ENCODE measurements at places on chromosomes 1 and 21.
A peak's percentile ranks its signal among the peaks of the same experiment; 100 is the strongest.

- DNase-seq = no peak
Measured at GRCh38 chr1:44949286-44949685, 37.1 kb downstream of the EIF2B3 start.

DNA sequence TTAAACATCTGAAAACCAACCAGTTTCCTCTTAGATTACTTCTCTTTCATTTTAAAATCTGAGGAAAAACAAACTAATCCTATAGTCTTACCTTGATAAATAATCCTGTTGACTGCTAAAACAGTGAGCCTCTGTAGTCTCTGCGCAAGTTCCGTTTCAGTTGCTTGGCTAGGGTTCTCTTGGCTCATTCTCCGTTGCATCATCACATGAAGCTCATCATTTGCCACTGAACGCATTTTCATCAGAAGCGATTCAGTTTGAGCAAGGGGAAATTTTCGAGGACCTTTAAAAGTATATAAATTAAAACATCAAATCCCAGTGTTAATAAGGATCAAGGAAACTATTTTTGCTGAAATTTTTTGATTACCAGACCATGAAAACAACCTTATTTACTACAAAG, 96.7 kb upstream of the GNG4 start:
- DNase-seq = no peak

DNA sequence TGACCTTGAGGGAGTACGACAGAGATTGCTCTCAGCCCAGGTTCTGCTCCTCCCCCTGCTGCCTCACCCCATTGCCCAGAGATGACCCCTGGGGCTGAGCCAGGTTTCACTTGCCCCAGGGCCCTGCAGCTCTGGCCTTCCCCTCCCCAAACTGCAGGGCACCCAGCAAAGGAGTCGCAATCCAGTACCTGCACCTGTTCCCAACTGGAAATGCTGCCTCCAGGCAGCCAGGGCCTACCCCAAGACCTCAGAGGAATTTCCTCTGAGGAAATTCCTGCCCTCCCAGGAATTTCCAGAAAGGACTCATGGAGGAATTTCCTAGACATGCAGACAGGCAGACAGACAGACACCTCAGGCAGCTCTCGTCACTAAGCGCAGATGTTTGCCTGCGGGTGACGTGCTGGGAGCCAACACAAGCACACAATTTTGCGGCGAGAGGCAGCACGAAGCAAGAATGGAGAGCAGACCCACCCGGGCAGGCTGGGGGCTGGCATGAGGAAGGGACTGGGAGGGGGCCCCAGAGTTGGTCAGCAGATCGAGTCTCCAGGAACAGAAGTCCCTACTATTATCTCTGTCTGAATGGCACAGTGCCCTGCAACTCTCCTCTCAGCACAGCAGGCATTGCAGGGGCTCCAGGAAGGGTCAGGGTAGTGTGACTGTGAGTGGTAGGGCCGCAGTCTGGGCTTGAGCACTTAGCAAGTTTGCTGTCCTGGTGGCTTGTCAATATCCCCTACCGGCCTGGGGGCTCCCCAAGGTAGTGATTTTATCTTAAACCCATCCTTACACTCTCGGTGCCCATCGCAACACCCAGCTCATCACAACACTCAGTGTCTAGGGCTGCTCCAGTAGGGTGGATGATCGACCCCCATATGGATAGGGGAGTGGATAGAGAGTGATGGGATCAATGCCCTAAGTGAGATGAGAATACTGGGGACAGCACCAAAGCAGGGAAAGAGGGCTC, 2.9 kb upstream of the EFNA1 start:
- DNase-seq = no peak

DNA sequence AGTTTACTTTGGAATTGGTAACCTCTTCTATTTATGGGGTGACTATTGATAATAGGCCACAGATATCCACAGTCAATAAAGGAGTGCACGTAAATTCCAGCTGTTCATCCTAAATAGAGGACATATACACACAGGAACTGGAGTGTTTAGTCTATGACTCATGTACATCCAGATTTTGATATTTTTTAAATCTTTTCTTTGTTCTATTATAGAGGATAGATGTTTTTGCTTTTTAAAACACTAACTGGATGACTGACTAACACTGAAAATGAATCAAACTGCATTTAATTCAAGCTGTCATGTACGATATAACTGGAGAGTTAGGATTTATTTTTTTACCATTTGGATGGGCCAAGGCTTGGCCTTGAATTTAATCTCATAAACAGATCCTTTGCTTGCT, 45.9 kb downstream of the RGL1 start:
- no peak for DNase-seq

DNA sequence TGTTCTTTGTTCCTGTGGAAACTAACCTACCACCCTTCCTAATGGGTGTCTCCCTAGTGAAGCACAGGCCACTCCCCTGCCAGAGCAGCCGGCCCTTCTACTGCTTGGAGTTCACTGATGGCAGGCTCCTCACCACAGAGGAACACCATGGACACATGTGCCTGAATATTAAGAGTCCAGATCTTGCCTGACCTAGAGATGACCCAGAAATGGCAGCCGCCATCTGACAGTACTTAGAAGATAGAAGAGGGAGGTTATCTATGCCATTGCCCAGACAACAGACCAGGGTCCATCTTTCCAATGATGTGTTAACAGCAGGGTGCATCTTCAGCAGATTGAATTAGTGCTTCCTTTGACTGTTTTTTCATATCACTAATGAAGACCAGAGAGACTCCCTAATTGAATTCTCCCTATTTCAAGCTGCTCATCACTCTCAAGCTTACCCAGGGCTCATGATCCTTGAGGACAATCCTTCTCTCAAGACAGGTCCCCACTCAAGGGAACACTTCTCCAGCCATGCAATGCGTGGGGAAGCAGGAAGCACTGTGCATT, 59.8 kb downstream of the PLEKHA6 start:
- no peak for DNase-seq

DNA sequence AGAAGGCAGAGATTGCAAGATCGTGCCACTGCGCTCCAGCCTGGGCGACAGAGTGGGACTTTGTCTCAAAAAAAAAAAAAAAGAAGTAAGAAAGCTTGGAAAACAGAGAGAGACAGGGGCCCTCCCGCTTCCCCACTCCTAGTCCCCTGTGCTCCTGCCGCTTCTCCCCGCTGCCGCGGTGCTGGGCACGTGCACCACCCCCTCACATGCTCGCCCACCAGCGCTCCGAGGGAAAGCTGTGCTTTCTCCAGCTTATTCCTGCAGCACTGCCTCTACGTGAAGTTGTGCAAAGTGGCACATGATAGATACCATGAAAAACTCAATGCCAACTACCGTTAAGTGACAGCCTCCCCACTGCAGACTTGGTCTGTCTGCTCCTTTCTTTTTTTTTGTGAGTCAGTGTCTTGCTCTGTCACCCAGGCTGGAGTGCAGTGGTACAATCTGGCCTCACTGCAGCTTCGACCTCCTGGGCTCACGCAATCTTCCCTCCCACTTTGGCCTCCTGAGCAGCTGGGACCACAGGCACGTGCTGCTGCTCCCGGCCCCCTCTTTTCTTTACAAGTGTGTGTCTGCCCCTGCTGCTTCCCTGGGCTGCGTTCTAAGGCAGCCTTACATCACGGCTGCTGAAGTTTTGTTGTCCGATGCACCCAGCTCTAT, 15.4 kb downstream of the SLX9 start:
- no peak for DNase-seq

- peak; percentile 32 for DNase-seq
Measured at GRCh38 chr1:117412472-117412871, 45.2 kb downstream of the MAN1A2 start.

GRCh38 chr1:238265866-238266265, 375.1 kb upstream of the ZP4 start:
- no peak for DNase-seq

DNA sequence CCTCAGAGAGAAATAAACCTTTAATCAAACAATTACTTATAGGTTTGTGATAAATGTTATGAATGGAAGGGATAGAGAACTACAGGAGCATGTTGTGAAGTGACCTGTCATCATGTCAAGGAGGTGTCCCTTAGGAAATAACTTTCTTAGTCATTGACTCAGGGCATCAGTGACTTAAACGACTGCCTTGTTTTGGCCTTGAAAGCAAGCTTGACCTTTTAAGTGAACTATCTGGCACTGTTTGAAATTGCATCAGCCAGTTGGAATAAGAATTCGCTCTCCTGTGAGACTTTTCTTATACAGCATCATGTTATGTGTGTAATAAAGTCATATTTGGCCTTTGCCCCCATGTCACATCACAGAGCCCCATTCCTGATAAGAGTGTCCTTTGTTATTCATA, 30.9 kb downstream of the LRRC8B start:
- DNase-seq = no peak

DNA sequence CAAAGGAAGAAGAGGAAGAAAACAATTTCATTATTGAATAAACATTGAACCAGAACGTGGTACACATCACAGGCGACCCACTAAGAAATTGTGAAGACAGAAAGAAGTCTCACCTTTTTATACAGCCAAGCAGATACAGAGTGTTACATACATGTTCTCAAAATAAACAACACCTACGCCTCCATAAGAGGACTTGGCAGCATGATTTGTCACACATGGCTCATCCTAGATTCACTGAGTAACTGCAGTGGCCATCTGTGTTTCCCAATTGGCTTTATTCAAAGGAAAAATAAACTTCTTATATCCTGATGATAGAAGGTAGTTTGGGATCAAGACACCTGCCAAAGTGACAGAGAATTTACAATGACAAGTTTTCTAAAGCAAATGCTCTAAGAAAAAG, 7.6 kb upstream of the KRTAP19-8 start:
- DNase-seq = no peak

DNA sequence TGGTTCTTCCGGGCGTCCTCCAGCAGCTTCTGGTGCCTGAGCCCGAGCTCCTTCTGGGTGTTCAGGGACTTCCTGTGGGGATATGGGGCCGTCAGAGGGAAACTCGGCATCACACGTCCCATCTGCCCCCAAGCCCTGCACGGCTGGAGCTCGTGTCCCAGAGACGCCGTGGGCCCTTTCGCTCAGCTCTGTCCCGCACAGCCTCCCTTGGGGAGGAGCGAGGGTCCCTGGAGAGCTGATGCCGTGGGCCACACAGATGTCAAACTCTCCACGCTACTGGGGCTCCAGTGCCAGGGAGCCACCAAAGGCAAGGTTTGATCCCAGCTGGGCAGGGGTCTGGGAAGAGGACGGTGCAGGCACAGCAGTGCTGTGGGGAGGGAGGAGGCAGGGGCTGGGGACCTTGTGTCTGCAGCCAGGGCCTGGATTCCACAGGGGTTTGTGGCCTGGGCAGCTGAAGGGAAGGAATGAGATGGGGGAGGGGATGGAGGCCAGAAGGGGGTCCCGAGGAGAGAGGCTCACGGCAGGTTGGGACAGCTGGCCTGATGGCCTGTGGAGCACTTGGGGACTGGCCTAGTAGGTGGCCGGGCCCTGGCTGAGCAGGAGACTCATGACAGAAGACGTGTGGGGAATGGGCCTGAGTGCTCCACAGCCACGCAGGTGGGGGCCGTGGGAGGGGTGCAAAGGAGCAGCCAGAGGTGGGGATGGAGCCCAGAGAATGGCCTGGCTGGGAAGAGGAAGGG, 30.4 kb downstream of the CFAP74 start:
- no peak for DNase-seq

DNA sequence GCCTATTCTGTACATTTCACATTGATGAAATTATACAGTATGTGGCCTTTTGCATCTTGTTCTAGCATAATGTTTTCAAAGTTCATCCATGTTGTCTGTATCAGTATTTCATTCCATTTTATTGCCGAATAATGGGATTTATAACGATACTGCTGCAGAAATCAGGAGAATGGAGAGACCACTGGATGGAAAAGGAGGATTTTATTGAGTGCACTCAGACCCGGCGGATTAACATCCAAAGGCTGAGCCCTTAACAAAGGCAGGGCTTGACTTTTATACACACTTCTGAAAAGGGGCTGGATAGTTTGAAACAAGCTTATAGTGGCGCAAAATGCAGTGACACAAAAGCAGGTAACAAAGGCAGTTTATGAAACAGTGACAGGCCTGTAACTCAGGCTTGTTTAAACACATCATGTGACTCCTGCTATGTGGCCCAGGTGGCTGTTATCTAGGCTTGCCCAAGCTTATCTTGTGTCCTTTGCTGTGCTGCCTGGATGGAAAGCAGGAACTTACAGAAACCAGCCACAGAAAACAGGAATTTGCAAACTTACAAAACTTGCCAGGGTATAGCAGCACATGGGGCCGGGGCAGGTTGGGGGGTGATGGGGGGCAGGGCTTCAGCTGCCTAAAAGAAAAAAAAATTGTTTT, 32.8 kb upstream of the KCNJ15 start:
- DNase-seq = peak; percentile 67

DNA sequence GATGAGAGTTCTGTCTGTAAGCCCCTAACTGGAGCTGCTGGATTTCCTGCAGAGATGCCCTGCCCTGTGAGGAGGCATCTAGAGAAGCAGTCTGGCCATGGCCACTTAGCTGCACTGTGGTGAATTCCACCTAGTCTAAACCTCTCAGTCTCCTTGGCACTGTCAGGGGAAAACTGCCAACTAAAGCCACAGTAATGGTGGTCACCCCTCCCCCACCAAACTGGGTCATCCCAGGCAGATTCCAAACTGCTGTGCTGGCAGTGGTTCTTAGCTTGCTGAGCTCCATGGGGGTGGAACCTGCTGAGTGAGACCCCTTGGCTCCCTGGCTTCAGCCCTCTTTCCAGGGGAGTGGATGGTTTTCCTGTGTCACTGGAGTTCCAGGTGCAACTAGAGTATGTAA, 740.6 kb downstream of the RWDD3 start:
- DNase-seq = no peak

- DNase-seq = no peak
Measured at GRCh38 chr21:37528150-37528937, 161.8 kb downstream of the DYRK1A start.

- DNase-seq = peak; percentile 38
Measured at GRCh38 chr21:32611471-32611997, 643 bp downstream of the CFAP298 start.

- DNase-seq = no peak
Measured at GRCh38 chr1:41846625-41847405, 71.9 kb downstream of the HIVEP3 start.

DNA sequence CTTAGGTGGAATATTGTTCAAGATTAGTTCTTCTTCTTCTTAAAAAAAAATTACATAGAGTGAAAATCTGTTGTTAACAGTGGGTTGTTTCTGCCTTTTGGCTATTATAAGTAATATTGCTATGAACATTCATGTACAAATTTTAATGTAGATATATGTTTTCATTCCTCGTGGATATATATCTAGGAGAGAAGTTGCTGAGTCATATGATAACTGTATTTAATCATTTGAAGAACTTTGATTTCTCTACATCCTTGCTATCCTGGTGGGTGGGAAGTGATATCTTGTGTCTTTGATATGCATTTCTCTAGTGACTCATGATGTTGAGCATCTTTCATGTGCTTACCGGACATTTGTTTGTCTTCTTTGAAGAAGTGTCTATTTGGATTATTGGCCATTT, 29.9 kb downstream of the MAST2 start:
- no peak for DNase-seq

All from fibroblast of villous mesenchyme (primary cell).